ENCODE measurements at places on chromosomes 11 and 22.

DNA sequence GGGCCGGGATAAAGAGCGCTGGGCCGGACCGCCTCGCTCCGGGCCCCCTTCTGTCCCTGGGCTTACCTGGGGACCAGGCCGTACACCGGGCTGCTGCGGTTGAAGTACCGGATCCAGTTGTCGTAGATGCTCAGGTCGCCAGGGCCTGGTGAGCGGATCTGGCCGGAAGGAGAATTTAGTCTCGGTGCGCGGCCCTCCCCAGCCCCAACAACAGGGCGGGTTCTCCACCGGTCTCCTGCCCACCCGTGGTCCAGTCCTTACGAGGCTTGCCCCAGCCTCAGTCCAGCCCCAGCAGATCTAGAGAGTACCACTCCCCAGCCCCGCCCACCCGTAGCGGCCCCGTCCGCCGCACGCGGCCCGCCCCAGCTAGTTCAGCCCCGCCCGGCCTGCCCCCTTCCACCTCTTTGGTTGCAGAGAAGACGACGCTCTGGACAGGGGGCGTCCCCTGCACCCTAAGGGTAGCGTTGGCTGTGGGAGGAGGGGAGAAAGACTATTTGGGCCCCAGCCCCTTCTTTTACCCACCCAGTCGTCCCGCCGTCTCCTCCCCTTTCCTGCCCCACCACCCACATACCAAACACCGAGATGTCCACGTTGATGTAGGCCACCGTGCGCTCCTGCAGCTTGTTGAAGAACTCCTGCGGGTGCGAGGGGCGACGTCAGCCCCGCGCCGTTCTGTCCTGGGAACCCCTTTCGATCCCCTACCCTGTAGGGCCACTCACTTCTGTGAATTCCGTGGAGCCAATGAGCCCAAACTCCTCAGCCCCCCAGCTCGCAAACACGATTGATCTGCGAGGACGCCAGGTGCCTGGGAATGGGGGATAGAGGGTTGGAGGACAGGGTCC, 6.8 kb downstream of the SAC3D1 start:
- DNase-seq = no peak

DNA sequence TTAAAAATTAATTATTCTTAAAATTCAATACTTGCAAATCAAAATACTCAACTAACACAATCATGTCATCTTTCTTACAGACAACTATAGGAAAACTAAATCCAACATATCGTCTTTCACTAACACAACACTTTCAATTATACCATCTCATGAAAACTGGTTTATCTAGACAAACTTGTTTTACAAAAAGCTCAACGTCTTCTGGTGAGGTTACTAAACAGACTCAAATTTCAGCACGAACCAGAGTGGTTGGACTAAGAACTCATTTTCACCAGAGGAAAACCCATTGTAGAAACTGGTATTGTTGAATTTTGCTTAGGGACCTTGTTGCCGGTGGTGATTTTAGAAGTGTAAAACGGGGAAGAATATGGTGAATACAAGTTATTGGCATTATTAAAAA, 52.2 kb downstream of the NUP98 start:
- no peak for DNase-seq

DNA sequence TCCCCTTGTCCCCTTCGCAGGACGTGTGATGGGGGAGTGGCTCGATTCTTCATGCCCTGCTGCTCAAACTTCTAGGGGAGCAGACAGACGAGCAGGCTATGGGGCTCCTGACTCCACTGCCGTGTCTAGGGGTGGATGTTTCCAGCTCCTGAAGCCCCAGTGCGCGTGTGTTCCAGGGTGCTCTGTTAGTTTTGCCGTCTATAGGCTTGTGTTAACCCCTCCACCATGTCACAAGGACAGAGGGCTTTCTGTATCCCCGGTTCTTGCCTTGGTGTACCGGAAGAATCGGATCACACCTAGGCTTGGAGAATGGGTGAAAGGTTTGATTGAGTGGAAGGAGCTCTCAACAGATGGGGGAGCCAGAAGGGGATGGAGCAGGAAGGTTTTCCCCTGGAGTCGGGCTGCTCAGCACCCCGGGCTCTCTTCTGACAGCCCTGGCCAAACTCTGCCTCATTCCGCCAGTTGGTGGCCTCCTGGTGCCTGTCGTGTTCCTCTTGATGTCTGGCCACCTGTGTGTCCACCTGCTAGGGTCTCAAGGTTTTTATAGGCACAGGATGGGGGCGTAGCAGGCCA, 810.7 kb downstream of the BRD1 start:
- no peak for DNase-seq

DNA sequence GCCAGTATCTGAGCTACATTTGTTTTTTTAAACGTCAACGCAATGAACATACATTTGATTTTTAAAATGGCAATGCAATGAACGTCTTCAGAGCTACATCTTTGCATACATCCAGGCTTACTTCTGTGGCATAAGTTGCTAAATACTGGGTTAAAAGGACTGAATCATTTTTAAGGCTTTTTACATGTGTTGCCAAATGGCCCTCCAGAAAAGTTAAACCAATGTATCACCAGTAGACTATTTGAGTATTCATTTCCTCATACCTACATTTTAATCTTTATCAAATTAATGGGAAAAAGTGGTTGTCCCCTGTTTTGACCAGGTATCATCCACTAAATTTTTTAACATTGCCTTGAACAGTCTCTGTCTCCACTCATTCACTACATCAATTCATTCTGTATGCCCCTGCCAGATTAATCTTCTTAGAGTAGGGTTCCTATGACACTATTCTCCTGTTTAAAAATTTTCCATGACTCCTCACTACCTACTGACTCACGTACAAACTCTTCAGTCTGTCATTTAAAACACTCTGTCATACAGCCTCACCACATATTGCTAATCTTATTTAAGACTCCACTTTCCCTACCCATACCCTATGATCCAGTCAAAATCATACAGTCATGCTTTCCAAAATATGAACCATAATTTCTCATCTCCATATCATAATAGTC, 12.4 kb upstream of the PRRG4 start:
- no peak for DNase-seq

DNA sequence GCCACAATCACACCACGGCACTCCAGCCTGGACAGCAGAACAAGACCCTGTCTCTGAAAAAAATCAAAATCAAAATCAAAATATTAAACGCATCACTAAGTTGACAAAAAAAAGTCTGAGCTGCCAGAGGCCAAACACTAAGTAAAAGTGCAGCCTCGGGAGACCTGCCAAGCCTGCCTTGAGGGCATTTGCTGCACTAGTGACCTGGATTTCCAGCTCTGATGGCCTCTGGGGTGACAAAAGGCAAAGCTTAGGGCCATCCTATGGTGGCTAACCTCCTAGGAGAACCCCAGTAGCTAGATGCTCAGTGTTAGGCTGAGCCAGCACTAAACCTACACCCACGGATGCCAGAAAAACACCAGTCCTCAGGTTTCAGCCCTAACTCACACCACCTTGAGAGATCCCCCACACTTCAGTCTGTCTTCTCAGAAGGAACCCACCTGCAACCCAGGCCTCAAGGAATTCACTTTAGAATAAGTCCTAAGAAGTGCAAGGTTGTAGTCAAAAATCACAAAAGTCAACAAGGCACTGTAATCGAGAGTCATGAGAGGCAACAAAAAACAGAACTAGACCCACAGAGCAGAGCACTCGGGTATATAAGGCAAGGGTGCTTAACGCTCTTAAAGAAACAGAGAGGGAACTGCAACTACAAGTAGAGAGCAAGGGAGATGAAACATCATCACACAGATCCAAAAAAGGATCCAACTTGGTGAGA, 28.6 kb downstream of the GNB1L start:
- DNase-seq = no peak

DNA sequence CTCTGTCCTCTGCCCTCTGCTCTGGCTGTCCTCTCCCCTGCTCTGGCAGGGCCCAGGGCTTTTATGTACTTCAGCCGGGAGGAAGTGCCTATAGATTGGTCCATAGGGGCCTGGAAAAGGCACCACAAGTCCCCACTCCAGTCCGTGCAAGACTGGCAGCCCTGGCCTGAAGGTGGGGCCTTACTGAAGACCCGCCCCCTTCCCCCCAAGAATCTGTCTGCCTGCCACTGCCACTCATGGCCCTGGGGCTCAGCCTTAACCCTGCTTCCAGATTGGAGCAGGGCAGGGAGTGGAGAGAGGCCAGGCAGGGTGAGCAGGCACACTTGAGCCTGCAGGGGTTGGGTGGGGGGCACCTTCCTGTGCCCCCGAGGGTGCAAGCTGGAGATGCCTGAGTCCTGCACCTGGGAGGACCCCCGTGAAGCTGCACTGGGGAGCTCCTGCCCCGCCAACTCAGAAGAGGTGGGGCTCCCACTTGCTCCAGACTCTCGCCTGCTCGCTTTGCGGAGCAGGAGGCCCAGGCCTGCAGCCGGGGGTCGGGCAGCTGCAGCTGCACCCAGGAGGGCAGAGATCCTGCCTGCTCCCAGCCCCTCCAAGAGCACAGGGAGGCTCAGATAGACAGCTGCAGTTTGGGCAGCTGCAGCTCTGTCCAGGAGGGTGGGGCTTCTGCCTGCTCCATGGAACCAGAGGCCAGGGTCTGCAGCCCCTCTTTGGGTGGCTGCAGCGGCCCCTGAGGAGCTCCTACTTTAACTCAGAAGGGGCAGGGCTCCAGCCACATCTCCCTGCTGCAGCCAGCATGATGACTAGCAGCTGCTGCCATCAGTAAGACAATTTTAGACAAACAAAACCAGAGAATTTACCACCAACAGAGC, 51.0 kb upstream of the SC5D start:
- DNase-seq = no peak

GRCh38 chr11:84922836-84923235, 704.3 kb downstream of the DLG2 start:
- DNase-seq = no peak

- DNase-seq = no peak
These were observed 4.1 kb downstream of the MMP20 start for GRCh38 chr11:102620818-102621561.

GRCh38 chr22:38831166-38831945, 12.5 kb downstream of the NPTXR start:
- no peak for DNase-seq
